Esophagus squamous epithelium (tissue), 5 donors: ENCODE measurements at places on chromosomes 2 and 18. TPM values are rescaled to one million over a fixed set of nuclear protein-coding genes. Genes with fewer than 3 reads are reported as not detected.

The REG3A gene
- not detected for total RNA-seq

The CHRND gene
- total RNA-seq: not detected

The ADRA2B gene
- 0.04 TPM for total RNA-seq

The EPC2 gene
- 13.4 TPM for total RNA-seq

The ARMC9 gene
- 13.9 TPM for total RNA-seq

The GYPC gene
- 55.7 TPM for total RNA-seq
